ENCODE measurements at places on chromosomes 11 and 22. TPM values are rescaled to one million over a fixed set of nuclear protein-coding genes. Genes with fewer than 3 reads are reported as not detected.

The OR6A2 gene
- total RNA-seq, result not detected

DNA sequence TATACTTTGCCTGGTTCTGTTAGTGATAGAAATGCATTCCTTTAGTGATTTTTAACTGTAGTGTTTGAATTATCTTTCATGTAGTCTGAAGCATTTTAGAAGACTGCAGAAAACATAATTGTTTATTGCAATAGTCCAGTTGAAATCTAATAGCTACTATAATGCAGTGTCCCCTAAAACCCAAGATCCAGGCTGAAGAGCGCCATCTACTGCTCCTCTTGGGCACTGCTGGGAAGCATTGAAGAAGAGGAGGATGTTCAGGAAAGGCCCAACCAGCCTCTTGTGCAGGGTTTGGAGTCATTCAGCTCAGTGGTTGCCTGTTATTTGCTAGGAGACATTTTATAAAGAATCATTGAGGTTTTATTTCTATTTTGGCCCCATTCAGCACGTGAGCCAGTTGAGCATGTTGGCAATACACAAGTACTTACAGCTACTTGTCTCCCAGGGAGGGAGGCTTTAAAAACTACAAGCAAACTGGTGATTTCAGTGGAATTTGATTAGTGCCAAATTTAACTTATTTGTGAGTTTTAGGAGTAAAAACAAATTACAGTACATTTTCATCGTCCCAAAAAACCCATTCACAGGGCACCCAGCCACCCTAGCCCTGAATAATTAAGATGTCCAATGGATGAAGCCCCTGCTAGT lies 74.9 kb upstream of the HORMAD2 start:
- DNase-seq, result peak; percentile 69

GRCh38 chr11:94139416-94139815 lies 10.8 kb downstream of the PANX1 start:
- no peak for DNase-seq

- peak; percentile 86 for DNase-seq
These were observed 2.1 kb upstream of the MEI1 start for GRCh38 chr22:41697126-41697775.

GRCh38 chr11:113151521-113151920 lies 162.9 kb upstream of the TTC12 start:
- DNase-seq, result no peak
